IMR-90 (cell line): ENCODE measurements at places on chromosomes 1 and 21. TPM values are rescaled to one million over a fixed set of nuclear protein-coding genes. Genes with fewer than 3 reads are reported as not detected.
A peak's percentile ranks its signal among the peaks of the same experiment; 100 is the strongest.

- no peak for DNase-seq
- H3K27me3 ChIP-seq, result no peaks in the 10 kb centered on the region
- no peaks in the 10 kb centered on the region for H3K36me3 ChIP-seq
- peaks cover 2% of the 10 kb centered on the region; the same call in 1 of the 2 replicates for H3K4me1 ChIP-seq
- H3K27ac ChIP-seq, result no peak overlapping the region
- H3K4me3 ChIP-seq, result no peak overlapping the region
Observed at GRCh38 chr1:61273861-61274260, 191.5 kb downstream of the NFIA start.

Gene DRAXIN
- under 0.01 TPM in 2 replicates for total RNA-seq

DNA sequence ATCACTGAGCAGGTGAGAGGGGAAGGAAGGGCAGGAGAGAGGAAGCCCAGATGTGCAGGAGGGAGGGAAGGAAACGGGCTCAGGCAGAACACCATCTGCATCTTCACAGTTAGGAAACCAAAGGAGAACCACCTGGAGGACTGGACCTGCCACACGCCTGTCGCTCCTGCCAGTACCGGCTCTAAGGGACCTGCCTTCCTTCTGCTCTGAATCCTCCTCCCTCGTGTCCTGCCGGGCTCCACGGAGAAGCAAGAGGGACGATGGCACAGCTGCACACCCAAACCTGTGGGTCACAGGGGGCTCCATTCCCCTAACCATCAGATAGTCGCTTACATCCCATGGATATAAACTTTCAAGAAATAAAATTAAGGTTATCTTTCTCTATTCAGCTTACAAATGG, 56.1 kb downstream of the TOR1AIP2 start:
- no peak overlapping the region for H3K4me3 ChIP-seq
- no peaks in the 10 kb centered on the region for H3K36me3 ChIP-seq
- peaks cover 11% of the 10 kb centered on the region for H3K27me3 ChIP-seq
- H3K27ac ChIP-seq, result no peak overlapping the region

Gene FCAMR
- total RNA-seq, result not detected in 2 replicates

DNA sequence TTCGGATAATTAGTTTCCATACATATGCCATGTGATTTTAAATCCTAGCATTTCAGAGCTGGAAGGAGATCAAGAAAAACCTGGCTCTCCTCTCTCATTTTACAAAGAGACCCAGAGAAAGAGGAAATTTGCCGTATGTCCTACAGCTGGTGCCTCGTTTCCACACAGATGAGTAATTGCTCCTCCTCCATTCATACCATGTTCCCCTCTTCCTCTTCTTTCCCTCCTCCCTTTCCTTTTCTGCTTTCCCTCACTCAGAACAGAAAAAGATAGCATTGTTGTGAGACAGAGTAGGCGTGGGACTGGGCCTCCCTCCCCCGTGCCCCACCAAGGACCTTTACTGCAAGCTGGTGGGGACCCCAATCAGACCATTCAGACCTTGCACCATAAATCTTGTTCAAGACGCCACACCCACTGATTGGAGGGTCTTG, 13.7 kb upstream of the SLC44A3 start:
- DNase-seq, result peak; percentile 57
- peaks cover 7% of the 10 kb centered on the region for H3K27me3 ChIP-seq
- H3K4me1 ChIP-seq, result peaks cover 17% of the 10 kb centered on the region

DNA sequence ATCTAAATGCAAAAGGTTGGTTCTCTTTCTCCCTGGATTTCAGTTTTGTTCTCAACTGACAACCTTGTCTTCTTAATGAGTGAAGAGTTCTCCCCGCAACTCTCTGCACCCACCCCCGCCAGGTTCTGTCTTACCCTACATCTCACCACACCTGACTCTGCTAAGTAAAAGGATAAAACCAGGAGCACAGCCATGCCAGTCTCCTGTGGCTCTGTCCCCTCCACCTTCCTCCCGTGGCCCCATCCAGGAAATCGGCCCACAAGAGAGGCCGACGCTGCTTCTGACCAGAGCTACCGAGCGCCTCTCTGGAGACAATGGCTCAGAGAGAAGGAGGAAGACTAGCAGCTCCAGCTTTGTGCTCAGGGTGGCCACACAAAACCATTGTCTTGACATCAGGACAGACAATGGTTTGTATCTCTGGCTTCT, 72.2 kb downstream of the PLEKHA6 start:
- no peak for DNase-seq
- H3K4me3 ChIP-seq, result no peak overlapping the region
- no peaks in the 10 kb centered on the region for H3K36me3 ChIP-seq
- peaks cover 2% of the 10 kb centered on the region; the same call in 1 of the 2 replicates for H3K27me3 ChIP-seq
- H3K27ac ChIP-seq, result no peak overlapping the region
- H3K4me1 ChIP-seq, result peaks cover 16% of the 10 kb centered on the region

- no peaks in the 10 kb centered on the region for H3K36me3 ChIP-seq
- no peak overlapping the region for H3K27ac ChIP-seq
- no peaks in the 10 kb centered on the region for H3K27me3 ChIP-seq
- peak; percentile 61 for DNase-seq
- no peaks in the 10 kb centered on the region for H3K4me1 ChIP-seq
Observed at GRCh38 chr1:65952696-65953095, 160.0 kb downstream of the PDE4B start.

DNA sequence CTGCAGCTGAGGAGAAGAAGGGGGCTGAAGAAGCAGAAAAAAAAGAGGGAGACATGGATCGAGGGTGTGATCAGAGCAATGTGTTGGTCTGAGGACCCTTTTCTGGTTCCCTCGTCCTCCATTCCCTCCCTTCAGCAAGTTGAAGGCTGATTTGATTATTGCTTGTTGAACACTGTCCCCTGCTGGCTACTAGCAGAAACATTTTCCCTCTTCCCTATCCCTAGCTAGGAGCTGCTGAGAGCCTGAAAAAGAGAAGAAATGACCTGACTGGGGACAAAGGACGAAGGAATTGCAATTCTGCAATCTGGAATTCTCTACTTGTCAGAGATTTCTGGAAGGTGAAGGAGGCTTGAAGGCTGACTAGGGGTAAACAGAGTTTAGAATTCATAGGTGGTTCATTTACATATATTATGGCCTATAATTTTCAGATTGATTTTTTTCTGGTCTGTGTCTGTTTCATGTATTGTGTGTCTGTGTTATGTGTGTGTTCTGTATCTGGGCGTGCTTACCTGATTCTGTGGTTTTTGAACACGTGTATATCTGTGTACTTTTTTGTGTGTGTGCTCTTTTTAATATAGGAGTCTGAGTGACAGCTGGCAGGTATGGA, 9.8 kb downstream of the NHLH1 start:
- no peak overlapping the region for H3K27ac ChIP-seq
- peaks cover 10% of the 10 kb centered on the region; the same call in 1 of the 2 replicates for H3K27me3 ChIP-seq
- H3K4me3 ChIP-seq, result no peak overlapping the region
- no peaks in the 10 kb centered on the region for H3K4me1 ChIP-seq
- H3K36me3 ChIP-seq, result no peaks in the 10 kb centered on the region
- peak; percentile 72 for DNase-seq

Gene CELA2B
- not detected in 2 replicates for total RNA-seq

DNA sequence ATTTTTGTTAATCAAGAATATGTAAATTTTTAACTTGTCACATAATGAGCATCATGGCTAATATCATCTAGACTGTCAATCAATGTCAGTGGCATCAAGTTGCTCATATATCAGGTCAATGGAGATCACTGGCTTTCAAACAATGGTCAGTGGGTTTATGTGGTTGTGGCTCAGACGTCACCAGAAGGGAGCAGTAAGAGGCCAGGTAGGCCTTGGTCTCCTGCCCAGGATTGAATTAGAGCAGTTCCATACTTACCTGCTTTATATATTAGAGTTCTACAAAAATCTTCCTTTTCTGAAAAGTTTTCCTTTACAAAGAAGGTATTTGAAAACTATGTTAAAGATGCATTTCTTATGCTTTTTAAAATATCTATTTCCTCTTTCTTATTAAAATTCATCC, 206.3 kb upstream of the B3GALT2 start:
- H3K4me3 ChIP-seq, result no peak overlapping the region
- no peaks in the 10 kb centered on the region for H3K27me3 ChIP-seq
- H3K4me1 ChIP-seq, result no peaks in the 10 kb centered on the region
- H3K36me3 ChIP-seq, result no peaks in the 10 kb centered on the region

- peaks cover 2% of the 10 kb centered on the region; the same call in 1 of the 2 replicates for H3K4me1 ChIP-seq
- H3K27me3 ChIP-seq, result no peaks in the 10 kb centered on the region
- H3K36me3 ChIP-seq, result peaks cover 40% of the 10 kb centered on the region
- no peak overlapping the region for H3K27ac ChIP-seq
- no peak overlapping the region for H3K4me3 ChIP-seq
Observed at GRCh38 chr21:33560965-33561364, 18.1 kb downstream of the SON start.

Gene NR0B2
- not detected in 2 replicates for total RNA-seq

- H3K36me3 ChIP-seq, result no peaks in the 10 kb centered on the region
- H3K4me1 ChIP-seq, result peaks cover 16% of the 10 kb centered on the region
- H3K27me3 ChIP-seq, result no peaks in the 10 kb centered on the region
- peak overlapping the region; percentile 38; the same call in 1 of the 2 replicates for H3K27ac ChIP-seq
- no peak for DNase-seq
Observed at GRCh38 chr1:67889466-67889865, 56.2 kb upstream of the GNG12 start.

Gene FYB2
- total RNA-seq, result under 0.01 TPM in 1 of 2 replicates, not detected in the other

Gene KRTAP19-3
- total RNA-seq, result not detected in 2 replicates

DNA sequence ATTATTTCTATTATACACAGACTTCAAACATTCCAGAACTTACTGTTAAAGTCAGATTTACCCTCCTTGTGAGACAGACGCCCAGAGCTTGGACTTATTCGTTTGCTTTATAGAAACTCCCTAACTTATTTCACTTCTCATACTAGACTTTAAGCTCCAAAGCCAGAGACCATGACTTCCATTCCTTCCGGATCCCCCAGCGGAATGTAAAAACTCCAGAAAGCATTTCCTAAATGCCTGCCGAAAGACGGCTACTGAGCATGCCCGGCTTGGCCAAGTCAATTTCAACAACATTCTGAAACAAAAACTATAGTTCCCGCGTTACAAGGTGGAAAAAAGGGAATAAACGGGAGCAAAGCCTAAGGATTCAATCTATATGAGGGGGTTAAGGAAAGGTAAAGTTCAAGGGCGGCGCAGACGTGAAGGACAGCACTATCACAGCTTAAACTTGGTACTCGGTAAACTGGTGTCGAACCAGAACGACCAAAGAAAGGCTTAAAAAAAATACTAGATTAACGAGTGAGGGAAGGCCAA, 1.1 kb downstream of the USP48 start:
- 0 out of 2 replicates have a peak, but pooled peaks cover 1% of the 10 kb centered on the region for H3K4me1 ChIP-seq
- H3K27me3 ChIP-seq, result no peaks in the 10 kb centered on the region
- peak; percentile 54 for DNase-seq
- no peaks in the 10 kb centered on the region for H3K36me3 ChIP-seq

DNA sequence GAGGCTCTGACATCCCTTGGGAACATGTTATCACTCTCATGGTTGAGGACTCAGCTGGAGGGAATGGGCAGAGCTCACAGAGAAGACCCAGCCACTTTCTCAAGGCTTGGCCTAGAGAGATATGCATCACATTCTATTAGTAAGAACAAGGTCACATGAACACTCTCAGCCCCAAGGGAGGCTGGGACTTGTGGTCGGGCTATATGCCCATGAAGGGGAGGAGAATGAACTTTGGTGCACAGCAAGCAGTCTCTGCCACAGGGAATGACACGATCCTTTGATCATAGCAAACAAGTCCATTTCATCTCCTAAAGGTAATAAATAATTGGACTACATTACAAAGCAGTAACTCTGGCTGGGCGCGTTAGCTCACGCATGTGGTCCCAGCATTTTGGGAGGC, 105.7 kb downstream of the SYF2 start:
- peaks cover 32% of the 10 kb centered on the region for H3K27me3 ChIP-seq
- H3K4me1 ChIP-seq, result no peaks in the 10 kb centered on the region
- H3K27ac ChIP-seq, result no peak overlapping the region
- H3K36me3 ChIP-seq, result no peaks in the 10 kb centered on the region
- H3K4me3 ChIP-seq, result no peak overlapping the region
- no peak for DNase-seq

- no peak overlapping the region for H3K4me3 ChIP-seq
- peaks cover 3% of the 10 kb centered on the region for H3K4me1 ChIP-seq
- no peak overlapping the region for H3K27ac ChIP-seq
- no peak for DNase-seq
Observed at GRCh38 chr21:45000637-45001133, 60.9 kb downstream of the SLX9 start.

DNA sequence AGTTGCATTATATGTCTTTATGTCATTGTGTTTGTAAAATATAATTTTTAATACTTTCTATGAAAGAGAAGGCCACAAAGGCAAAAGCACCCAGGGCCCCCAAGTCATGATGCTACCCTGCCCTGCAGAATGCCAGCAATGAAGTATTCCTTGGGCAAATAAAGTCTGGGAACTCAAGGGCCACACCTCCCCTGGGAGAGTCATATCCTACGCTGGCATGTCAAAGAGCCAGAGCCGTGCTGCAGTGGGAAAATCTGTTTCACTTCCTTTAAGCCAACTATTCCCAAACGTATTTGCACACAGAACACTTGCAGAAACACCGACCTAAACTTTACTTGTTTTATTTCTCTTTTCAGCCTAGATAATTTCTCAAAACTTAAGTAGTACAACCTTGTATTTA, 98.4 kb upstream of the KAZN start:
- no peaks in the 10 kb centered on the region for H3K36me3 ChIP-seq
- peaks cover 1% of the 10 kb centered on the region for H3K27me3 ChIP-seq
- no peak overlapping the region for H3K4me3 ChIP-seq
- DNase-seq, result no peak
- H3K27ac ChIP-seq, result no peak overlapping the region

DNA sequence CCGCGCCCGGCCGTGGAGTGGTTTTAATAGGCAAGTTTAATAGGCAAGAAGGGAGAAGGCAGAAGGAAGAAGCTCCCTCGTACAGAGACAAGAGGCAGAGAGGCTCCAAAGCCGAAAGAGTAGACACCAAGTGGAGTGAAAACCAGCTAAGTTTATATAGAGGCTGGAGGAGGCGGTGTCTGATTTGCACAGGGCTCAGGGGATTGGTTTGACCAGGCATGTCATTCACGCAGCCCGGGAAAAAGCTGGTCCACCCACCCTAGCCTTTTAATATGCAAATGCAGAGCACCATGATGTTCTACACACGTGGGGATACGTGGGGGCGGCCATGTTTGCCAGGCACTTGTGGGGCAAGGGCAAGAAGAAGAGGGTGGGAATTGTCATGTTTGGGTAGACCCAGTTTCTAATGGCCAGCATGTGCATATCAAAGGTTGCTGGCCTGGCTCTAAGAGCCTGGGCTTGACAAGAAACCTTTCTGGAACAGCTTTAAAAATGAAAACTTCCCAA, 18.0 kb upstream of the SOD1 start:
- H3K4me1 ChIP-seq, result no peaks in the 10 kb centered on the region
- H3K4me3 ChIP-seq, result no peak overlapping the region
- H3K27me3 ChIP-seq, result no peaks in the 10 kb centered on the region
- no peak overlapping the region for H3K27ac ChIP-seq
- DNase-seq, result no peak
- no peaks in the 10 kb centered on the region for H3K36me3 ChIP-seq

DNA sequence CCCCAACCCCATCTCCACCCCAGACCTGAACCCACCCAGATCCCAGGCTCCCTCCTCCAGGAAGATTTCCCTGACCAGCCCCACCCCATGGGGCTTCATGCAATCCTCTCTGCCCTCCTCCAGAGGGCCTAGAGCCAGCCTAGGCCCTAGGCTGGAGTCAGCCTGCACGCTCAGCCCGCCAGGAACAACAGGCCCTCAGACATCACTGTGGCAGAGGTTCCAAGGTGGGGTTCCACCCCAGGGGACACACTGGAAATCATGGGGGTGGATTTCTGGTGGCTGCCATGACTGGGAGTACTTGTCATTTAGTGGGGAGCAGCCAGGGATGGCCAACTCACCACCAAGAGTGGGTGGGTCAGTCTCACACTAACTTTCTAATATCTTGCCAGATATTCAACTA, 122.0 kb downstream of the GLIS1 start:
- peaks cover 11% of the 10 kb centered on the region for H3K4me1 ChIP-seq
- no peak overlapping the region for H3K4me3 ChIP-seq
- no peak overlapping the region for H3K27ac ChIP-seq
- DNase-seq, result peak; percentile 26
- H3K27me3 ChIP-seq, result no peaks in the 10 kb centered on the region

Gene INSRR
- total RNA-seq, result not detected in 2 replicates
